ENCODE measurements at places on chromosomes 3 and 15.

- no peak for DNase-seq
Measured at GRCh38 chr15:69546182-69546581, 93.6 kb downstream of the RPLP1 start.

DNA sequence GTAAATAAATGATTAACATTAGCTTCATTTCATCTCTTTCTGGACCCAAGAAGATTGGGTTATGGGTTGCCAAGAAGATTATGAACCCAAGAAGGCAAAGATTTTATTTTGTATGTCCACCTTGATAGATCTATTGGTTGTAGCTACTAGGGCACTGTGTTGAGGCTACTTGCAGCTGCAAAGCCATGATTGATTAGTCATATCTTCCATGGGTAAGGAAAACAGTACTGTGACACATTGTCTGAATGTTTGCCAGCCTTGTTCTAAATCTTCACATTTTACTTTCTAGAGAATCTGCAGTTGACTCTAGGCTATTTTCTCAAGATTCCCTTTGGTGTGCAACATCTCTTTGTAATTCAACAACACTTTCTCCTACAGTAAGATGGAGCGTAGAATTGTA is 229.2 kb upstream of the KCNH8 start:
- no peak for DNase-seq

DNA sequence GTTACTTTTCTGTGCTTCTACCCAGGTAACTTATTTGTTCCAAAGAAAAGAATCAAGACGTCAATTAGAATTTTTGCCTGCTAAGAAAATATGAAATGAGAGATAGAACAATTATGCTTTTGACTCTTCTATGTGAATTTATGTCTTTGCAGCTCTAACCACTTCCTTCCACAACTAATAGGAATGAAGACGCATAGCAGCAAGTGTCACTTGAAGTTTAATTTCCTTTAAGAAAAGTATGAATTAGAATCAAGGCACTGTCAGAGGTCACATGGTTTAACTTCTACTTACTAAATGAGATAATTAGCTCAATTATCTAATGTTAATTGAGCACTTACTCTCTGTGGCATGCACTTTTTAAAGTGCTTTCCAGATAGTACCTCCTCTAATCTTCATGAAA is 3.3 kb downstream of the WDR49 start:
- DNase-seq: no peak

GRCh38 chr3:66502245-66502874 is 1.5 kb upstream of the LRIG1 start:
- no peak for DNase-seq

DNA sequence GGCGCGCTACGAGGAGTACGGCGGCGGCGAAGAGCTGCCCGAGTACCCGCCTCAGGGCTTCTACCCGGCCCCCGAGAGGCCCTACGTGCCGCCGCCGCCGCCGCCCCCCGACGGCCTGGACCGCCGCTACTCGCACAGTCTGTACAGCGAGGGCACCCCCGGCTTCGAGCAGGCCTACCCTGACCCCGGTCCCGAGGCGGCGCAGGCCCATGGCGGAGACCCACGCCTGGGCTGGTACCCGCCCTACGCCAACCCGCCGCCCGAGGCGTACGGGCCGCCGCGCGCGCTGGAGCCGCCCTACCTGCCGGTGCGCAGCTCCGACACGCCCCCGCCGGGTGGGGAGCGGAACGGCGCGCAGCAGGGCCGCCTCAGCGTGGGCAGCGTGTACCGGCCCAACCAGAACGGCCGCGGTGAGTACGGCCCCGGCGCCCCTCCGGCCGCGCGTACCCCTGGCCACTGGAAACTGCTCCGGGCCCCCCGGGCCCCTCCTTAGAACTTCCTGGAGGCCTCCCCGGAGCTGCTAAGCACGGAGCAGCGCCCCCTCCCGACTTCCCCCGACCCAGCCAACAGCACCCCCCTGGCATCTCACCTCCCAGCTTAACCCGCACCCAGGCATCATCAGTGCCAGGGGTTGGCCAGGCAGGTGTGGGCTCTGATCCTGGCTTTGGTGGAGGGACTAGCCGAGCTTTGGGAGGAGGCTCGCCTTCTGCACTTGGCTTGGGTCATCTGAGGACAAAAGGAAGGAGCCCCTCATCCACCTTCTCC is 1.4 kb downstream of the LOXL1 start:
- peak; percentile 72 for DNase-seq

DNA sequence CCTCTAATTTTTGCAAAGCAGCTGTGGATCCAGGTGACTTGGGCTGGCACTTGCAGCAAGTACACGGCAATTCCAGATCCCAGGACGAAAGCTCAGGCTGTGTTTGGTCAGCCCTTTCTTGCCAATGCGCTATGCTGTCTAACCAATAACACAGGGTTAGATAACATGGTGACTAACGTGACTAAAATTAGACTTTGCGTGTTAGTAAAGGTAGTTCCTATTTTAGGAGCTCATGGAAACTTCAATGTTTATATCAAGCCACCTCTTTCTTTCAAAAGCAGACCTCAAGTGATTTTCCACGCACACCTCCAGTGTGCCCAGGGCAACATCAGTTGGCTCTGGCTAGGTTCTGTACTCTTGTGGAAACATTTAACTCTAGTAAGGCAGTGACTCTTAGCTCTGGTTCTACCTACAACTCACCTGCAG is 32.5 kb downstream of the CDCP1 start:
- no peak for DNase-seq

DNA sequence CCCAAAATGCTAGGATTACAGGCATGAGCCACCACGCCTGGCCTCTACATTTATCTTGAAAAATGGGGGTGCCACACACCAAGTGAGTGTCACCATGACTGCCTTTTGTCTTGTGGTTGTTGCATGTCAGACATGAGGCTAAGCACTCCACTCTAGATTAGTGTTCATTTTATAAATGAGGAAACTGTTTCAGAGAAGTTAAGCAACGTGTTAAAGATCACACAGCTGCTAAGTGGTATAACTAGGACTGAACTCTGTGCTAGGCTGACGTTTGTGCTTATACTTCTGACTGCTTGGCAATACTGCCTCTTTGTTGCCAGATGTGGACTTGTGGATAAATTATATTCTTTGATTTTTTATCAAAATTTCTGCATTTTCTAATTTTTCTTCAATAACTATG is 50.8 kb upstream of the SMAD6 start:
- no peak for DNase-seq

GRCh38 chr3:136730595-136731273 is 21.4 kb downstream of the STAG1 start:
- DNase-seq: no peak

- no peak for DNase-seq
Measured at GRCh38 chr3:113166357-113166718, 45.0 kb upstream of the BOC start.

DNA sequence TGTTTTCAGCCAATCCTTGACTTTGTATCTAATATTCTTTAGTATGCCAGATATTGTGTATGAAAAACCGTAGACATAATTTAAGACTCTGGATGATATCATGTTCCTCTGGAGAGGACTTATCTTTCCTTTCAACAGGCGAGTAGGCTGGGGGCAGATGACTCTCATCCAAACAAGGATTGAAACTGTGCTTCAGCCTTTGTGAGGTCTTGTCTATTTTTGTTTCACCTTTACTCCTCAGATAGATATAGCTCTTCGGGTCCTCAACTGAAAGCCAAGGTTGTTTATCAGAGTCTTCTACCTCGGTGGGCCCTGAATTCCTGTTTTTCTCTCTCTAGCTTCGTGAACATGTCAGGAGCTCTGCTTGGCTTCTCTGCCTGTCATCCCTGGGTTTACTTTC is 66.0 kb downstream of the C3orf20 start:
- DNase-seq: no peak

GRCh38 chr3:82186017-82186416 is 424.6 kb upstream of the GBE1 start:
- no peak for DNase-seq

DNA sequence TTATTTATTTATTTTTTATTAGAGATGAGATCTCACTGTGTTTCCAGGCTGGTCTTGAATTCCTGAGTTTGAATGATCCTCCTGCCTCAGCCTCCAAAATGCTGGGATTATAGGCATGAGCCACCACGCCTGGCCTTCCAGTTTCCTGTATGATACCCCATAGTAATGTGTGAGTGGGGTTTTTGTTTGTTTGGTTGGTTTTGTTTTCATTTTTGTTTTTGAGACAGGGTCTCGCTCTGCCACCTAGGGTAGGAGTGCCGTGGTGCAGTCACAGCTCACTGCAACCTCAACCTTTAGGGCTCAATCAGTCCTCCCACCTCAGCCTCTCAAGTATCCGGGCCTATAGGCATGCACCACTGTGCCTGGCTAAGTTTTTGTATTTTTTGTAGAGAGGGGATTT is 30.9 kb downstream of the GOLM2 start:
- DNase-seq: no peak

DNA sequence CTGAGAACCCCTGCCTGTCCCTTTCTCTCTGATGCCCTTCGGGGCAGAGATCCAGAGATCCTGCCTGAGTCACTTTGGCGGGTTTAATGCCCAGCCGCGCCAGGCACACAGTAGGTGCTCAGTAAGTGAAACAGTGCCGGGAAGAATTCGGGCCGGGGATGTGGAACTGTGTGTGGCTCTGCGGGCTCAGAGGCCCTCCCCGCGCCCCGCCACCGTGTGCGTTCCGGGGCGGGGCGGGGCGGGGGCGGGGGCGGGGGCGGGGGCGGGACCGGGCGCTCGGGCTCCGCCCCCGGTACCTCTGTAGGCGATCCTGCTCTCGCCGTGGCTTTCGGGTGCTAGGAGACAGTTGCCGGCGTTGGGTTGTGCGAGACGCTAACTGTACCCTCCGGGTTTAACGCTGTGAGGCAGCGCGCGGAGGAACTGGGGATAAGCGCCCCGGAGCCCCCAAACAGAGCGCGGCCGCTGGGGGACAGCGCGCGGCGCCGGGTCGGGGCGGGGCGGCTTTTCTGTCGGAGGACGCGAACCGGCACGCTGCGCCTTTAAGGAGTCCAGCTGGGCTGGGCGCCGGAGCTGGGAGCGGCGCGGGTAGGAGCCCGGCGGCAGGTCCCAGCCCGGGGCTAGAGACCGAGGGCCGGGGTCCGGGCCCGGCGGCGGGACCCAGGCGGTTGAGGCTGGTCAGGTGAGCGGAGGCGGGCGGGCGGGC is at the start of gene ABHD6:
Gene ABHD6, plus strand, starts transcription at position 555 of the 703 bp plus-strand sequence. CDS start 18,795 bp downstream, outside the sequence.
- DNase-seq: peak; percentile 58

GRCh38 chr3:120147072-120147871 is 53.0 kb upstream of the GSK3B start:
- DNase-seq: no peak

DNA sequence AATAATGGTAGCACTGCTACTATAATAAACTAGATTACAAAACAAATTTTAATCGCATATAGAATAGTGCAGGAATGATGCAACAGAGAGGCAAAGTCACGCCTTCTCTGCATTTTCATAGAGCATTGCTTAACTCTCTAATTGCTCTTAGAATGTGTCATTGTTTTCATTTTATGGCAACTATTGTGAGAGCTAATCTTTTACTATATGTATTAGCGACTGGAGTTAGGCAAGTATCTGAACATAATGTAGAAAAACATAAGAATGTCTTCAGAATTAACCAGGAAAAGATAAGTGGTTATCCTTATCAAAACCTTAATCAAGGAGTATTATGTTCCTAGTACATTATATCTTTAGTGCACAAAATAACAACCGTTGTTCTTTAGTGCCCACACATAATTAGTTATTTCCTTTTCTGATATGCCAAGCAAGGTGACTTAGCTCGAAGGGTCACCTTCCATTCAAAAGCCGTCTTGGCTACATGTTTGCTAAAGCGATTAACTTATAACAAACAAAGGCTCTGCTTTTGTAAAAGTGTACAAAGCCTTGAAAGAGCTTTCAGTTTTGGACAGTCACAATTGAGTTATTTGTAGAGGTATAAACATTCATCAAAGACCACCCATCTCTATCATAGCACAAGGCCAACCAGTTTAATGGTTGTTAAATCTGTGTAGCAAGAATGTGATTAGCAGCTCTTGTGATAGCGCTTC is 1328.9 kb downstream of the ROBO2 start:
- DNase-seq: no peak

- DNase-seq: no peak
Measured at GRCh38 chr15:59618406-59618805, 6.8 kb downstream of the GCNT3 start.

DNA sequence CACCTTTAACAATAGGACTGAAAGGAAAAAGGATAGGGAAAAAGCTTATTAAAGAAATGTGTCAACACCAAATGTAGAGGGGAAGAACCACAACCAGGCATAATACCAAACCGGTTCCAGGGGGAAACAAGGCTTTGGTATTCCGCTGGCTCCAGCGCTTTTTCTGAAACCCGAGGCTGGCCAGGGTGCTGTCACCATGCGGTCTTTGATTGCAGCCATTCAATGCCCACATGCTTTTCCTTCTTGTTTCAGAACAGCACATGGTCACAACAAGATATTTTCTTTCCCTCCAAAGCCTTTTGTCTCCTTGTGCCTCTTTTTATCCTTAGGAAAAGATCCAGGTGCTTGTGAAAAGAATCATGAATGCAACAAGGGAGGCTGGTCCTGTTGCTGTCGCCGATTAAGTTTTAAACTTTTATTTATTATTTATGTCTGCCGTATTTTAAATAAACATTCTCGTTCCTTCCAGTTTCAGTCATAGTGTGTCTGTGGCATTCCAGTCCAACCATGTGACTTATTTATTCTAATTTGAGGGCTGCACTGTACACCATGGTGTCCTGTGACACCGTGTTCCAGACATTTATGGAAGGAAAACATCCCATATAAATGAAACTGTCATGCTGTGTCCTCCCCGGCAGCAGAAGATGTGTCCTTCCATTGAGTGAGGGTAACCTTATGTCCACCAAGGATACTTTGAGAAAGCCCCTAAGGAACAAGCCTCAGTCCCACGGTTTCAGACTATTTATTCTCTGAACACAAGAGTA is 41.1 kb downstream of the CCK start:
- no peak for DNase-seq

DNA sequence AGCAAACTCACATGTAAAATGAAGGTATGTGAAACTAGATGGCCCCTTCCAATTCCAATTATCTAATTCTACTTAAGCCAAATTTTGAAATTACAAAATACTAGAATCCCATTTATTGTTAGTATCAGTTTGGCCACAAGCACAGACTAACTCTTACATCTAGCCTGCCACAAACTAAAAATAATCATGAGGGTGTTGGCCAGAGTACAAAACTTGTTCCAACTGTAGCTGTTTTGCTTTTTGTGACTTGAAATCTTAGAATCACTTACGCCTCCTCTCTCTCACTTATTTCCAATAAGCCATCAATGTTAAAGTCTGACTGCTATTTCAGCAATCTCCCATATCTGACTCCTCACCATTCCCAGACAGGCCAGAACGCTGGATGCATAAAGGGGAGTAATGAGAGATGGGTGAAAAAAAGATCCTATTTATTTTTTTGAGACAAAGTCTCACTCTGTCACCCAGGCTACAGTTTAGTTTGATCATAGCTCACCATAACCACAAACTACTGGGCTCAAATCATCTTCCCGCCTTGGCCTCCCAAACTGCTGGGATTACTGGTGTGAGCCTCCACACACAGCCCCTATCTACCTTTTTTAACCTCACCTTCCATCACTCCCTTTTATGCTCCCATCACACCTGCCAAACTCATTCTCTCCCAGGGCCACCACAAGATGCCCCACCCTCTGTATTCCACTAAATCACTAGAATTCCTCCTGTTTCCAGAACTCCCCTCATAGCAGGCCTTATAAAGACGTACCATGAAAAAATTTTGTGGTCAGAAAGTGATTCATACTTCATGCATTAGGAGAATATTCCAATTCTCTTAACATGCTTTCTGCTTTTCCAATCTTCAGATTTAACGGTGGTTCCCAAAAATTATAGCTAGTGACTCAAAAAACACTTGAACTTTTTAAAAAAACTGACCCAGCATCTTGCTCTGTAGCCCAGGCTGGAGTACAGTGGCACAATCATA is 36.5 kb downstream of the ATOSA start:
- no peak for DNase-seq

Measured in stimulated activated CD4-positive, alpha-beta T cell treated with anti-CD3 and anti-CD28 coated beads, Interleukin-12 subunit alpha, Interleukin-12 subunit beta, amount 100 ng/mL, for 48 hours (primary cell).